ENCODE measurements at places on chromosomes 6 and 20.

DNA sequence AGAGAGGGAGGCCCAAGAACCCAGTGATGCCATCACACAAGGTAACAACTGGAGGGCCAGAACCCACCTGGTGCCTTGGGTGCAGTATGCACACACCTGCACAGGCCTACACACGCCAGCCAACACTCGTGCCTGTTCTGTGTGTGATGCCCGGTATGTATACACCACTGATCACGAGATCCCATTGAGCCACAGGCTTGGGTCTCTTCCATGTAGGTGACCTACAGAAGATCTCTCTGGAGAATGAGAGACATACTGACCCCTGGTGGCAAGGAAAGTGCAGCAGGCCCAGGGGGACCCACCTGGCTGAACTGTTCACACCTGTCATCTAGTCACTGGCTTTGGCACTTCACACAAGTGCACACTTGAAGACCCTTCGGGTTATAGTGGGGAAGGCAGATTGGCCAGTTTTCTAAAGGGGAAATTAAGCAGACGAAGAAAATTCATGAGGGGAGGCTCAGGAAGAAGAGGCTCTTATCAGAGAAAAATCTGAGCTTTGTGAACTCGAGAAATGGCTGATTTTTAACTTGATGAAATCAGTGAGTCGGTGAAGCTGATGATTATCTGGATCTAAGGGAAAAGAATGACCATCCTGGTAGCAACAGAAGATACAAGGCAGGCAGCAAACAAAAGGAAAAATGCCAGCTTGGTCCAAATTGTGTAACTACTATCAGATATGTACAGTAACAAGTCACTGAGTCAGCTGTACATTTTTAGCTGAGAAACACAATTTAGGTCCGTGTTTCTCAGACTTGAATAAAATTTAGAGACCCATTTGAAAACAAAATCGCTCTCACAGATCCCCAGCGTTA, 69.1 kb upstream of the PBOV1 start:
- peak; percentile 64 for DNase-seq

GRCh38 chr6:167700199-167700598, 126.5 kb upstream of the AFDN start:
- no peak for DNase-seq

DNA sequence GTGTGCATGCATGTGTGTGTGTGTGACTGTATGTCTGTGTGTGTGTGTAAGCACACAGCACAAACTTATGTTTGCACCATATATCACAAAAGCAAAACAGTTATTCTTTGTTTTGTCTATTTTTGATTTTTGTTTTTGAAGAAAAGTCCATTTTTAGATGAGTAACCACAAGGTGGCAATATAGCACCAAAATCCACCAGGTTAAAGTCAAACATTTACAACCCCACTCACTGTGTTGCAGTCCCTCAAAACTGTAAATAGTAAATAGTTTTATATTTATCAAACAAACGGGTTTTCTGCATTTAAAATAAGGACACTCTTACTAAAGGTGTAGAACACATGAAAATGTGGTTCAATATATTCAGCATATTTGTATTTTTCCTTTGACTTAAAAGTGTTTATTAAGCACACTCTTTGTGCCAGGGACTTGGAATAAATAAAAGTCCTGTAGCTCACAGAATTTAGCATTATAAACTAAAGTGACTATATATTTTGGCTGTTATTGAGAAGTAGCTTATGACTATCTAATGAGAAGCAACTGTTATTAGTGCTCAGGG, 118.5 kb downstream of the GFRAL start:
- no peak for DNase-seq

DNA sequence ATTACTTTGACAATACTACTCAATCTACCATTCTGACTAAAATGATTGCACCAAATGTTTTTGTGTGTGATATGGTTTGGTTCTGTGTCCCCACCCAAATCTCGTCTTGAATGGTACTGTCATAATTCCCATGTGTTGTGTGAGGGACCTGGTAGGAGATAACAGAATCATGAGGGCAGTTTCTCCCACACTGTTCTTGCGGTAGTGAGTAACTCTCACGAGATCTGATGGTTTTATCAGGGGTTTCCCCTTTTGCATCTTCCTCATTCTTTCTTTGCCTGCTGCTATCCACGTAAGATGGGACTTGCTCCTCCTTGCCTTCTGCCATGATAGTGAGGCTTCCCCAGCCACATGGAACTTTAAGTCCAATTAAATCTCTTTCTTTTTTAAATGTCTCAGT, 20.8 kb downstream of the SYCP2 start:
- DNase-seq: no peak

DNA sequence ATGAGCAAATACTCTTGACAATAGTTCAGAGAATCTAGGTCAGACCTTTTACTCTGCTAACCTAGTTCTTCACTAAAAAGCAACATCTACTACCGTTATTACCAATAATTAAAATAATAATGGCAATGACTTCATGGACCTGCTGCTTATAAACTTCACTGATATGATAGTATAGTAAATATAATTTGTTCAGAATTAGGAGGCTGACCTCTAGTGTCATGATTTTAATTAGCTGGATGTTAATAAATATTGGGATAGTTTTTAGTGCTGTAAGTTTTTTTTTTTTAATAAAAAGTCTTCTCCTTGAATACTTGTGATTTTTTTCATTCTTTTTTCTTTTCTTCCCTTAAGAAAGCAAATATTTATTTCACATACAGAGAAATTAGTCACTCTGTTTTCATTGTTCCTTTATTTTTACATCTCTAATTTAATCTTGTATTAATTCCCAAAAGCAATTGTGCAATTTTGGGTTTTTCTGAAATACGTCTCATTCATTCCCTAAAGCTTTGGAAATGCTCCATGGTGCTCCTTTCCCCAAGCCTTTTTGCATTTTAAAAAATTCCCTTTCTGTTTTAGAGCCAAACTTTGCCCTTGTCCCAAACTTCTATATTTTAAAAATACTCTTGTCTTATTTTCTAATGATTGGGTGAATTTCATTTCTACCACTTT, 46.6 kb upstream of the UST start:
- DNase-seq: no peak

DNA sequence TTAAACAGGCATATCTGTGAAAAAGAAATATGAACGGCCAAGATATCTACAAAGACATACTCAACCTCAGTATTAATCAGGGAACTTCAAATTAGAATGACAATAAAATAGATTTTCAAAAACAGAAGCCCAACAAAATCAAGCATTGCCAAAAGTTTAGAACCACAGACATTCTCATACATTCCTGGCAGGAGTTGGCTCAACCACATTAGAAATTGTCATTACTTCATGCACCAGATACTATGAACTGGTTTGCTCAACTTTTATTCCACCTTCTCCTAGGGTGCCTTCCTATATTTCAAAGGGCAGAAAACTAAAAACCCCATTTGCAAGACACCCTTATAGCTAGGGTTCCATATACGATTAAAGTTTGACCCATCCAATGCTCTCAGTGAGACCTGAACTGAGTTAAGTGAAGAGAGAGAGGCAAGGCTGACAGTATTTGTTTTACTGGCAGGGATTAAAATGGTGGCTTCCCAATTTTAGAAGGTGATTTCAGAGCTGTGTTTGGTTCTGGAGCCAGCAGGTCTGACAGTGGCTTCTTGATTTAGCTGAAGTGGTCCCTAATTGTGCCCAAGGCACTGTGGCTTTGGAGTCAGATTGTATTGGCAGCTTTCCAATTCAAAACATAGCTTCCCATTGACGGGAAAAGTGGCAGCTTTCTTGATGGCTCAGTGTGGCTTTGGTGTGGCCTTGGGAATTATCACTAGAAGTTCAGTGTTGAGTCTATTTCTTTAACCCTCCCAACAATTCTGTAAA, 77.1 kb upstream of the CDYL start:
- DNase-seq: peak; percentile 62

DNA sequence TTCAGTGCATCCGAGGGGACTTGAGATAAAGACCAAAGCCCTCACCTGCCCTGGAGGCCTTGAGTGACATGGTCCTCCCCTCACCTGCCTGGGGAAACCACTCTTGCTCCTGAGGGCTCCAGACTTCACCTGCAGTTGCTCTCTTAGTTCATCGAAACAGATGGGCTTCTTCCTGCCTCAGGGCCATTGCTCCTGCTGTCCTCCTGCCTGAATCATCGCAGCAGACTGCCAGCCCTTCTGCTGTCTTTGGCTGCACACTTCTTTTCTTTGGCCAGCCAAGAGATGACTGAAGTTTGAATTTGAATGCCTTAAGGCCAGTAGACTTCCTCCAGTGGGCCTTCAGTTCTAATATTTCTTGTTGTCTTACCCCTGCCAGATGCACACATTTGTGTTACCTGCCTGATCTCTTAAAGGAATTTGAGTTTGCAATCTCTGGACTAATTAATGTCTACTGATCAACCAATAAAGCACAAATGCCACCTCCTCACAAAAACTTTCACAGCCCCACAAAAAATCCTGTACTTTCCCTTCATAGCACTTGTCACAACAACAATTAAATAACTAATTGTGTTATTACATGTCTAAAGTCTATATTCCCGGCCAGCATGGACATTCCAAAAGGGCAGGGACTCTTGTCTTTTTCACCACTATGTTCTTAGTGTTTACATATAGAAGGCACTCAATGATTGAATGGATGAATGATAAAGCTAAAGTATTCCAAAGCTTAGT, 56.7 kb upstream of the SGK1 start:
- no peak for DNase-seq

GRCh38 chr20:53693262-53693871, 99.7 kb upstream of the ZNF217 start:
- DNase-seq: no peak

GRCh38 chr6:91298543-91299145, 711.8 kb upstream of the MAP3K7 start:
- DNase-seq: no peak

DNA sequence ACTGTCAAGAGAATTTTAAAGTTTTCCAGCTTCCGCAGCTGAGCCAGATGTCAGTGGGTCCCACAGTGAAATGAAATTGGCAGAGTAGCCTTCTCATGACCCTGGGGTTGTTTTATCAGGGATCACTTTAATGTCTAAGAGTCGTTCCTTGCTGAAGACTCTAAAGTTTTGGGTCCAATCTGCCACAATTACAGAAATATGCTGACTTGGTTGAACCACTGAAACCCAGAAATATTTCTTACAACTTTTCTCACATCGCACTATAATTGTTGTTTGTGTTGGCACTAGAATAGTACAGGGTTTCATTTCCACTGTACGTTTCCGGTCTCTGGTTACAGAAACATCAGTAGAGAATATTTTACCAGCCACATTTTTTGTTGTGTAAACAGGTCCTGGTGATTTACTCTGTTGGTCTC, 109.0 kb downstream of the HMGCLL1 start:
- DNase-seq: no peak

DNA sequence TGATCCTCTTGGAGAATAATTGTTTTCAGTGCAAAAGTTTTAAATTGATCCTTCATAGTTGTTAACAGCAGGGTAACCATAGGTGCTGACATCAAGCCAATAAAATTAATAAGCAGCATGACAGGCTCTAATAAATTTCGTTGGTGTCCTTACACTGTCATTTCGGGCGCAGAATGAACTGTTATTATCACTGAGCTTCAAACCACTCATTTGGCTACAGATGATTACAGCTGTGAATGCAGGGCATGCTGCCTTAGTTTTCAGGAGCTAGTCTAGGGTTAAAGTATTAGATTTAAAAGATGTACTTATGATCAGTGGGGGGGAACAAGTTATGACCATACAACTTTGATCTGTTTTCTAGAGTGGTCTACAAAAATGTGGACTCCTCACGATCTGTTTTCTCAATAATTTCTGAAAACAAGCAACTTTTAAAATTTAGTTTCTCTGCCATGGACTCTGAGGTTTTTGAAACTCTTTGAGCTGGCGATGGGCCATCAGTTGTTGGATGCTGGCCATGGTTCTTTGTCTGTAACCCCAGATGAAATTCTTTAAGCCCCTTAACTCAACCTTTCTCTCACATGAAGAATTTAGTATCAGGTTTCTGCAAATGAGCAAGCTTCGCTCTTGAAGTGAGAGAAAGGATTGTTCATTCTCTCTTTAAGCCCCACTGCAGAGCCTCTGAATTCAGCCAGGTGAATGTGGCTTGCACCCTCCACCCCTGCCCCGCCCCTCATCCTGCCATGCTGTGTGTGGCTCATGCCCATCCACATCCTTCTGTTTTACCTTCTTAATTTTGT, 99.1 kb upstream of the MTHFD1L start:
- DNase-seq: peak; percentile 56

- no peak for DNase-seq
Measured at GRCh38 chr6:83019741-83020140, 45.9 kb downstream of the UBE3D start.

DNA sequence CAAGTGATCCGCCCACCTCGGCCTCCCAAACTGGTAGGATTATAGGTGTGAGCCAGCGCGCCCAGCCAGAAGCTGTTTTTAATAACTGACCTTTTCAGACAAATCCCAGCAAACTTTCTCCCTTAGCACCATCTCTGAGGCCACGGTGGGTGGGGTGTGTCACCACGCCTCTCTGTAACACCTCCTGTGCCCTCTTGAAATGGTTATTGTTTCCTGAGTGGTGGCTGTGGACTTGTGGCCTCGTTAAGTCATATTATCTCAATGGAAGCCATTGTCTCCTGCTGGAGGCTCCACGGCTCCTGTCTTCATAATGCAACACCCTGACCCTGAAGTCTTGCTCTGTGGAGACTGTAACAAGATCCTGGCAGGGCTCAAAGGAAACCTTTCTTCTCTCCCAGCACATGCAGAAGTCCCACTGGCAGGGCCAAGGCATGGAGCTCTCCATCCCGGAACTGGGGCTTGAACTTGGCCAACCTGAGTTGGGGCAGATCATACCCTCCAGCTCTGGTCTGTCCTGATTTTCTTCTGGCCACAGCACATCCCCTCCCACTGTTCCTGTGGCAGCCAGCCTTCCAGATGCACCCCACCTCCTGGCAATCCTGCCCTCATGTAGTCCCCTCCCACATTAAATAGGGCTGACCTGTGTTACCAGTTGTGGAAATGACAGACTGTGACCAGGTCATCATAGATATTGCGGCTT, 81.1 kb downstream of the SNX5 start:
- DNase-seq: no peak

GRCh38 chr20:19531446-19531845, 226.6 kb upstream of the RIN2 start:
- no peak for DNase-seq

GRCh38 chr6:7615611-7616383, 25.8 kb downstream of the SNRNP48 start:
- DNase-seq: peak; percentile 20

DNA sequence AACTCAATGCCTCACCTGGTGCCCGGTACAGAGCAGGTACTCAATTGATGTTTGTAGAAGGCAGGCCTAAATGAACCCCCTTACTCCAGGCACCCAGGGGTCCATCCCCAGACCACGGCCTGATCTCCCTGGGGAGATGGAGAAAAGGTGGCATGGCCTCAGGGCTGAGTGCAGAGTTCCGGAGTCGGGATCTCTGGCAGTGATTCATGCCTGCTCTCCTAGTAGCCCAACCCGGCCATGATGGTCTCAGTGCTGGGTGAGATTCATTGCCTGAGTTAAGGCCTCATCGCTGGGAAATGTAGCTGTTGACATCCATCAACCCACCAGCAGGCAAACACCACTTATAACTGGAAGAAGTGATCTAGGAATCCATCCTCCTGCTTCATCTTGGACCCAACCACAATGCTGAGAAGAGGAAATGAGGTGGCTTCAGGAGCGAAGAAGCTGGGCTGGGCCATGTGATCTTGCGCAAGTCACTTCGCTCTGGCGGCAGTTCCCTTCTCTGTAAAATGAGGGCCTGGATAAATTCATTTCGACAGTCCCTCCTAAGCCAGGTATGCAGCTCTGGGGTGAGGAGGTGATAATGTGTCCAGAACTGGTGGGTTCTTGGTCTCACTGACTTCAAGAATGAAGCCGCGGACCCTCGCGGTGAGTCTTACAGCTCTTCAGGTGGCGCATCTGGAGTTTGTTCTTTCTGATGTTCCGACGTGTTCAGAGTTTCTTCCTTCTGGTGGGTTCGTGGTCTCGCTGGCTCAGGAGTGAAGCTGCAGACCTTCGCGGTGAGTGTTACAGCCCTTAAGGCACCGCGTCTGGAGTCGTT, 24.7 kb downstream of the ETV7 start:
- DNase-seq: no peak
